Stimulated activated effector memory CD8-positive, alpha-beta T cell treated with anti-CD3 and anti-CD28 coated beads, Interleukin-12 subunit alpha, Interleukin-12 subunit beta, amount 100 ng/mL, for 72 hours (primary cell): ENCODE measurements at places on chromosomes 5 and 9.

GRCh38 chr9:131630205-131630831 lies 85.0 kb downstream of the PRRT1B start:
- DNase-seq, result no peak

DNA sequence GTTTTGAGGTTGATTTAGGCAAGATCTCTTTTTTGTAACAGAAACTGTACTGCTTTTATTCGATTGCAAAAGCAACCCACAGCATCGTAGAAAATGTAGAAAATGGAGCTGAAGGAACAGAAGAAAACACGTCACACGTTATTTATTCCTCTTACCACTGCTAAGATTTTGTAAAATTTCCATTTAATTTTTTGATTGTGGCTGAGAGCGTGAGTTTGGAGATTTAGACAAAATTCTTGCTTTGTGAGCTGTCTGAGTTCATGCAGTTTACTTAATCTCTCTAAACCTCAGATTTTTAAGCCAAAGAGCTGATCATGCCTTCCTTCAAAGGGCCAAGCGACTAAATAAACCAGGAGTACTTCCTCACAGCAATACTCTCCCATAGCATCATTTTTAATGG lies 24.8 kb downstream of the DPYSL3 start:
- no peak for DNase-seq

DNA sequence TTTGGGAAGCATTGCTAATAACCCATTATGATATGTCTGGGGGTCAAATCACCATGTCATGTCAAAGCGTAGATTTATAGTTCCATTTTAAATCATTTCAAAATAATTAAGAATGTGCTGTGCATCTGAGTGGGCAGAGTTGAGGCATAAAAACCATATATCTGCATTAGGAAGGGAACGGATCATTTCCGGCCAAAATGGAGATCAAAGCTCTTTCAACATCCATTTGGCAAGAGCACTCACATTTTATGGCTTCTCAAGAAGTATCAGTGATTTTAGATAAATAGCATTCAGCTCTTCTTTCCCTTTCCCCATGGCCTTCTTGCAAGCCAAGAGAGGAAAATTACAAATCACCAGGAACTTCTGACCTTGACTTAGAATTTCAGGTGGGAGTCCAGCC lies 89.9 kb downstream of the HSPA4 start:
- DNase-seq, result no peak

DNA sequence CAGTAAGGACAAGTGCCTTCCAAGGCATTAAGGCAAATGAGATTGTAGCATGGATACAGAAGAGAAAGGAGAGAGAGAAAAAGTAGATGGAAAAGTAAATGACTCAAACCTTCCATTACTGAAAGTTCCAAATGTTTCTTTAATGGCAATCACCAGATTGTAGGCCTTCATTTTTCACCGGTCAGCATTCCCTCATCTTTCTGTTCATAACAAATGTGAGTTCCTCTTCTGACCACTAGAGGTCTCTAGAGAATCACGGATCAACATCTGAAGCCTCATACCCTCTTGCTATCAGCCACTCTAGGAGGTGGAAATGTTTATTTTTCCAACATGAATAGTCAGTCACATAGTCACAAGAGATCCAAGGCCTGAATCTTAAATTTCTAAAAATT lies 73.6 kb upstream of the RPS23 start:
- DNase-seq, result peak; percentile 34

DNA sequence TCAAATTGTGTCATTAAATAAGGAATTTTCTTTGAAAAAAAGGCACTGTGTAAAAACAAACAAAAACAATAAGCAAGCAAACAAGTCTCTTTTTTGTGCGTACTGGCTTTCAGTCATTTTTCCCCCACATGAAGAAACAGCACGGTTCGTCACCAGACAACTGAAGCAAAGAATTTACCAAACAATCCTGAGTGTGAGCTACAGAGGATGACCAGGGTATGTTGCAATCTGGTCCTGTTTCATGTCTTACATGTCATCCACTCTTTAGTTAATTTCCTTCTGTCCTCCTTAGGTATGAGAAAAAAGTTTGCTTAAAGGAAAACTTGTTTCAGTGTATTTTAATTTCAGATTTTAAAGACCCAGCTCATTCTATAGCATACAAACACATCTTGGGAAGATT lies 1080.7 kb upstream of the NUDT12 start:
- no peak for DNase-seq

DNA sequence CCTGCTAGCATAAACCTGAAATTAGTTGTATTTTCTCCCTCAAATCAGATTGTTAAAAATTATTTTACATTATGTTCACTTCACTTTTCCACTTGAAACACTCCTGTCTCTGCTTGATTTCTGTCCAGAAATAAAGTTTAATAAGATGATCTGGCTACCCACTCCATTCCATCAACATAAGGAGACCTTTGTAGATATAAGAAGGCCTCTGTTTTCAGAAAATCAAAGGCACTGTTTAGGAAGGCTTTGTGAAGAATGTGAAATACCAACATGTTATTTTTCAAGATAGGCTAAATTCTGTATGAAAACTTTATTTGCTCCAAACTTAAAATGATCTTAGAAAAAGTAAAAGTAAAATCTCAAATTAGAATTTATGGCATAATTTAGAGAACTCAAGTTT lies 15.1 kb downstream of the RHOBTB3 start:
- no peak for DNase-seq
